Stimulated activated CD8-positive, alpha-beta memory T cell treated with anti-CD3 and anti-CD28 coated beads, Interleukin-15, amount 100 ng/mL, for 1 hour (primary cell): ENCODE measurements at places on chromosomes 16 and 17.

GRCh38 chr17:31693433-31694220 is 165.4 kb downstream of the COPRS start:
- DNase-seq = no peak

GRCh38 chr17:38916771-38917170 is 8.6 kb upstream of the LASP1NB start:
- DNase-seq = no peak

- no peak for DNase-seq
Measured at GRCh38 chr16:48507391-48507790, 102.6 kb downstream of the N4BP1 start.

- DNase-seq = no peak
Measured at GRCh38 chr16:4512473-4512872, 26.1 kb downstream of the CDIP1 start.

DNA sequence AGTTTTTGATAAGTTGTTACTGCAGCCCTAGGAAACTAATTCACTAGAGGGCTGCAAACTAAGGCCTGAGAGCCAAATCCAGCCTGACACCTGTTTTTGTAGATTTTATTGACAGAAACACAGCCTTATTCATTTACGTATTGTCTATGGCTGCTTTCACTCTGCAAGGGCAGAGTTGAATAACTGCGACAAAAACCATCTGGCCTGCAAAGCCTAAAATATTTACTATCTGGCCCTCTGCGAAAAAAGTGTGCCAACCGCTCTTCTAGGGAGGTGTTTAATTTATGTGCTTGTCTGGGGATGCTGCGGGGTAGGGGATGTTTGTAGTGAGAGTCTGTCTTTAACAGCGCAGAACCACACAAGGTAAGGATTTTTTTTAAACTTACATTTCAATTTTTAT is 165.0 kb upstream of the RBFOX1 start:
- no peak for DNase-seq

GRCh38 chr16:27401768-27402568 is at the start of gene IL21R:
TSS of gene IL21R (plus strand) at chr16:27402174. CDS start at chr16:27430072, 27,898 bp downstream.
- peak; percentile 66 for DNase-seq

- no peak for DNase-seq
Measured at GRCh38 chr17:72850410-72851118, 241.9 kb downstream of the SLC39A11 start.

GRCh38 chr16:87918338-87918737 is 18.0 kb downstream of the CA5A start:
- DNase-seq = no peak

GRCh38 chr16:90032674-90033331 is 13.5 kb upstream of the DBNDD1 start:
- DNase-seq = no peak

DNA sequence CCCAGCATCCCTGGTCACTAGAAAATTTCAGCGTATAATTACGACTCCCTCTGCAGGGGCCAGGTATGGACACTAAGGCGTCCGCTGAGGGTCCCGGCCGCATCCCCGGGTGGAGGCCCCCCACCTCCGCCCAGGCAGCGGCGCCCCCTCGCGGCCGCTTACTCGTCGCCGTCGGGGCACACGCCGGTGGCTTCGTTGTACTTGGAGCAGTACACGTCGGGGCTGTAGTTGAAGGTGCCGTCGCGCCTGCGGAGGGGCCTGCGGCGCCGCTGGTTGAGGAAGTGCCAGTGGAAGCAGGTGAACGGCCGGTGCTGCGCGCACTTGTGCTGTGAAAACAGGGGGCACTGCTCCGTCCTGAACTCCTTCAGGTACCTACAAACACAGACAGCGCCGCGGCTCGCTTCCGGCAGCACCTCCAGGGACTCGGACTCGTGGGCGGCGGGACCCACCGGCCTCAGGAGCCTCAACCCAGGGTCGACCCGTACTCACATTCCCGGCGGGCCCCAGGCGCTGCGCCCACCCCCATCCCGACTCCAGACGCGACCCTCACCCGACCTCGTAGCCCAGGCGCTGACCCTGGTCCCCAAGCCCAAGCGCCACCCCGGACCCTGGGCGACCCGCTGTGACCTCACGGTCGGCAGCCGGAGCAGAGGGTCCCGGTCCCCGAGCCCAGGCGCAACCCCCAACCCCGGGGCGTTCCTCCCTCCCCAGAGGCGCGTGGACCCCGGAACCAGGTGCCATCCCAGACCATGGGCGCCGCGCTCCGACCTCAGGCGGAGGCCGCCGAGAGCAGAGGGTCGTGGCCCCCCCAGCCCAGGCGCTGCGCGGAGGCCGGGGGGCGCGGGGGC is 596 bp downstream of the UNKL start:
- peak; percentile 43 for DNase-seq

- no peak for DNase-seq
Measured at GRCh38 chr17:42294469-42295398, 6.4 kb downstream of the STAT5A start.

- no peak for DNase-seq
Measured at GRCh38 chr16:81004646-81005353, 1.9 kb downstream of the CMC2 start.
